ENCODE measurements at places on chromosomes 7 and 10.

GRCh38 chr7:66140924-66141323 is 26.3 kb downstream of the CRCP start:
- peak; percentile 23 for DNase-seq

DNA sequence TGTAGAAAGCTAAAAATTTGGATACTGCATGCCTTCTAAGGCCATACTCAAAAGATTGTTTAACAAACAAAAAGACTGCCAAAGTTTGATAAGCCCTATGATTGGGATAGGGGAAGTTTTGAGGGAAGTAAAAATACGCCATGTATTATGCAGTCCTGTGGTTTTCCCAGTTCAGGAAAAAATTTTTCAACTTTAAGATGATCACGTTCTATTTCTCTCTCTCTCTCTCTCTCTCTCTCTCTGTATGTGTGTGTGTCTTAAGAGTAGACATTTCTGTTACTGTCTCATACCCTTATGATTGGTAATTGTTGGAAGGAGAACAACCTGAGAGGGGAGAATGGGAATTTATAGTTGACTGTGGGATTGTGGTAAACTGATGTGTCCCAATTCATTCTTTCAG is 69.1 kb upstream of the CYP26C1 start:
- DNase-seq, result no peak

DNA sequence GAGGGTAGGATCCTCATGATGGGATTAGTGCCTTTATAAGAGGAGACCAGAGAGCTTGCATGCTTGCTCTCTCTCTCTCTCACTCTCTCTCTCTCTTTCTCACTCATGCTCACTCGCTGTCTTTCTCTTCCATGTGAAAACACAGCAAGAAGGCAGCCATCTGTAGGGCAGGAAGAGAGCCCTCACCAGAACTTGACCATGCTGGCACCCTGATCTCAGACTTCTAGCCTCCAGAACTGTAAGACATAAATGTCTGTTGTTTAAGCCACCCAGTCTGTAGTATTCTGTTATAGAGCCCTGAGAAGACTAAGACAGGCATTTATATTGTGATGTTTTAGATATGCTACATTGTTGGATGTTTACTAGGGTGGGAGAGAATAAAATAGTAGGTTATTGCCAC is 43.4 kb upstream of the MTPN start:
- DNase-seq, result no peak

DNA sequence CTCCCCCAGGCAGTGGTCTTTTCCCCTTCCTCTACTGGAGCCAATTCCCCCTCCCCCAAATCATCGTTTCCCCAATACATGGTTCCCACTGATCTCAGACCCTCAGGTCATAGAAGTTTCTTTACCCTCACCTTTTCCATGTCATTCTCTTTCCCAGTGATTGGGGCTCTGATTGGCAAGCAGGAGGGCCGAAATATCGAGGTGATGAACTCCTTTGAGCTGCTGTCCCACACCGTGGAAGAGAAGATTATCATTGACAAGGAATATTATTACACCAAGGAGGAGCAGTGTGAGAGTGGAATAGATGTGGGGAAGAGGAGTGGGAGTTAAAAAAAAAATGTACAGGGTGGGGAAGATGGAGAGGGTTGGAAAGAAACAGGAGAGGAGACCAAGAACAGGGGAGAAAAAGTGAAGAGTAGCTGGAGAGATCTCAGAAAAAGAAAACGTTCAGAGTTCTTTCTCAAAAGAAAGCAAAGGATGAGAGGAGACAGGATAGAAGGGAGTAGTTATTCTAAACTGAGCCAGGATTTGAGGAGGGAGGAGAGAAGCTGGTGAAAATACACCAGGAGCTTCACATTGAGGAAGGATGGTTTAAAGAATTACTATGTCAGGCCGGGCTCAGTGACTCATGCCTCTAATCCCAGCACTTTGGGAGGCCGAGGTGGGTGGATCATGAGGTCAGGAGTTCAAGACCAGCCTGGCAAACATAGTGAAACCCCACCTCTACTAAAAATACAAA is 858 bp downstream of the COPS6 start:
- DNase-seq, result no peak

- no peak for DNase-seq
These were observed 34.8 kb downstream of the GRK5 start for GRCh38 chr10:119242186-119242585.

DNA sequence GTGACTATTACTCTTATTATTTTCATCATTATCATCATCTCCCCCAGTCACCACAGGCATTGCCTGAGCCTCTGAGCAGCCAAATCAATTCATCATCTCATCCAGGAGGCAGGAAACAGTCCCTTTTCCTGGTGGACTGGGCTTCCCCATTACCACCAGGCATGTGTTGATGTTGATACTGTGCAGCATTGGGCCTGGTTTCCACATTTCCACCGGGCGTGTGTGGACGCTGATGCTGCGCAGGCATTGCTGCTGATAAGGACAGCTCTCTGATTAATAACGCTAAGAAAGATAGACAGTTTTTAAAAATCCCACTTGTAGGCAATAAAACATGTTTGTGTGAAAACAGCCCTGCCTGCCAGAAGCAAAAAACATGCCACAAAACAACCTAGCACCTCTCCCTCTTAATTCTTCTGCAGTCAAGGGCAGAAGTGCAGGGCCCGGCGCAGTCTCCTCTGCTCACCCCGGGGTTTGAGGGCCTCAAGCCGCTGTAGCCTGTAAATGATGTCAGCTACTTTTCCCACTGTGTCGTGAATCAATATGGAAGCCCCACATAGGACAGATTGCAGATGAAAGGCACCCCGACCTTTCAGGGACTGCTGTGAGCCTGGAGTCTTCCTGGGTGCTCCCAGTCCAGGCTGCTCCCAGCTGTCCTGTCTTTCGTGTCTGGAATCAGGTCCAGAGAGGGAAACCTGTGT is 216.0 kb downstream of the WDR37 start:
- no peak for DNase-seq

- DNase-seq, result peak; percentile 82
These were observed 16.1 kb upstream of the CUZD1 start for GRCh38 chr10:122861711-122862161.

DNA sequence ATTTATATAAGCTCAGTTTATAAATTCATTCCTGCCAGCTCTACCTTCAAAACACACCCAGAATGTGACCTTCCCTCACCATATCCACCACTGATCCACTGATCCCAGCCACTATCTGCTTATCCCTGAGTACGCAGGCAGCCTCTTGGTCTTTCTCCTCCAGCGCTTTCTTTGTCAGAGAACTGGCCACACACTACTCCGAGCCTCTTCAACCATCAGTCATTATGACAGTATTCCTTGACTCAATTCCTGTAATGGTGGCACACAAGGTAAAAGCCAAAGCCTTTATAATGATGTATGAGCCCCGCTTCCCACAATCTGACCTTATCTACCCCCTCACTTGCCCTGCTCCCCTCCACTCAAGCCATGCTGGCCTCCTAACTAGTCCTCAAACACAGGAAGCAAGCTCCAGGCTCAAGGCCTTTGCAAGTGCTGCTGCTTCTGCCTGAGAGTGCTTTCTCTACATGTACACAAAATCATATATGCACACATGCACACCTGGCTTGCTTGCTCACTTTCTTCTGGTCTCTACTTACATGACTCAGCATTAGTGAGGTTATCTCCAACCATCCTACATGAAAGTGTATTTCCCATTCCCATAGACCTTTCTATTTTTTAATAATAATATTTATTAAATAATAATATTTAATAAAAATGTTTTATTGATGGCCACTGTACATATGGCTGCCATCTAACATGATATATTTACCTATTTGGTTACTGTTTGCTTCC is 150.4 kb upstream of the FEZF1 start:
- no peak for DNase-seq

- no peak for DNase-seq
These were observed 27.7 kb downstream of the MMRN2 start for GRCh38 chr10:86929468-86930380.

All from kidney capillary endothelial cell (primary cell).